Suppressor macrophage treated with lipopolysaccharide for 1 hour (primary cell): ENCODE measurements at places on chromosomes 3 and 15.

- DNase-seq: no peak
Observed at GRCh38 chr3:89440386-89440785, 333.0 kb downstream of the EPHA3 start.

GRCh38 chr3:10251006-10251405, 2.7 kb downstream of the TATDN2 start:
- no peak for DNase-seq

DNA sequence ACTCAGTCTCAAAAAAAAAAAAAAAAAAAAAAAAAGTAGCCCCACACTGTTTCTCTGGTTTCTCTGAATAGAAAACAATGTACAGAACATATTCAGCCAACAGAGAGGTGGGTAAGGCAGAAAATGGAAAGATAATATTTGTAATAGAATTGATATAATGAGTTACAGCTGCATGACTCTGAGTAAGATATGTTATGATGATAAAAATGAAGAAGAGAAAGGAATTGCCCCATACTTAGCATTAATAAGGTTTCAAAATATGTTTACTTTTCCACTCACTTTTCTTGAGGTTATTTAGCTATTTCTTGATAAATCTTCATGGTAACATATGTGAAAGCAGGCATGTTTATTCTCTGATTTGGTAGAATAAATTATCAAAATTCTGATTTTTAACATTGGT, 100.9 kb upstream of the ROBO2 start:
- no peak for DNase-seq

GRCh38 chr3:127817406-127817841, 4.9 kb downstream of the MGLL start:
- no peak for DNase-seq

GRCh38 chr15:77563623-77564156, 69.0 kb downstream of the LINGO1 start:
- no peak for DNase-seq

DNA sequence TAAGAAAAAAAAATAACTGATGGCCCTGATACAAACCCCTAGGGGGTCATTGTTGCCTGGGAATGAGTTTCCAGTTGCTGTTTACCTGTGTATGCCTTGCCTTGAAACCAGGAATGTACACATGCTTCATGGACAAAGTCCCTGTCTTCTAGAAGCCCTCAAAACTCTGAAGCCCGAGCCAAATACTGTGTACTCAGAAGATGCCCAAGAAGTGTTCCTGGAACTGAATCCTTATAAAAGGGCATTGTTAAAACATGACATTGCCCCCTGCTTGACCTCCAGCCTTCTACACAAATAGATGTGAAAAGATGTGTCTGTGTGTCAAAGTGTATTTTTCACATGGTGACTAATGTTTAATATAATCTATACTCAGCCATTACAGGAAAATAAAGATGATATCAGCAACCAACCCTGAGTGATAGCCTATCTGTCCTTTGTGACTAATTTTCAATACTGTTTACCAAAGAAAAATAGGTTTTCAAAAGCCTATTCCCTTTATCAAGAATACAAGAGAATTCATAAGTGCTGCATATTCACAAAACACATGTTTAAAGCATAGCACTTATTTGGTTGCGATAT, 325.9 kb downstream of the MECOM start:
- DNase-seq: no peak

GRCh38 chr3:160444411-160444810, 5.2 kb downstream of the TRIM59 start:
- DNase-seq: no peak
